Heart left ventricle (tissue), 16 donors: ENCODE measurements at places on chromosomes 2 and 18. TPM values are rescaled to one million over a fixed set of nuclear protein-coding genes. Genes with fewer than 3 reads are reported as not detected.

- no peak for DNase-seq
These were observed 95.5 kb upstream of the AGAP1 start for GRCh38 chr2:235398321-235398720.

GRCh38 chr2:26542194-26542455, 64.2 kb upstream of the OTOF start:
- DNase-seq = no peak

DNA sequence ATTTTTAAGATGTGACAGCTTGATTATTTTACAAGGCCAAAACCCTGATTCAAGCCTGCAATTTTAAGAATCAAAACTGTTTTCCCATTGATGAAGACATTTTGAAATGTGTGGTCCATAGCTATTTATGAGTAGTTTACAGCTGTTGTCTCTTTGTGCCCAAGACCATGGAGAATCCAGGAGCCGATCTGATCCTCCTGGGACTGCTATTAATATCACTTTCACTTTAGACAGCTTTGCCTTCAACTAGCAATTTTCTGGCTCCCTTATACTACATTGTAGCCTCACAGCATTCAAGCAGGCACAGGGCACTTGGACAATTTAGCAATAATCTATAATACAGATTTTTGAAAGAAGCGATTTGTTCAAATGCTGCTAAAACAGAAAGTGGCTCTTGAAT, 172.9 kb downstream of the SLC8A1 start:
- no peak for DNase-seq

DNA sequence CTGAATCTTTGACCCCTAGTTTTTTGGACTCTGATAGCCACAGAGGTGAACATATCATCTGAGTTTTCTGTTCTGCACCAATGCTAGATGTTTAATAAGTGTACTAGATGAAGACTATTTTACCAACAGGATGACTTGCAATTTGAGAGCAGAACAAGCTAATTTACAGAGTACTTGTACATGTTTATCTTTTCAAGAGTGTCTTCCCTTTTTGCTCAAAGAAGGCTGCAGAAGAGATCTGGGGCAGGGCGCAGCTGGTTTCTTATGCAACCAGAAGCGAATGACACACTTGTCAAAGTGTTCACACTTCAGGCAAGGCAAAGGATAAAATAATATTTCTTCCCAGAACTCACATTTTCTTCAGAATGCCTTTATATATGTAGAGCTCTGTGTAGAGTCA, 86.0 kb downstream of the VWA3B start:
- DNase-seq = no peak

DNA sequence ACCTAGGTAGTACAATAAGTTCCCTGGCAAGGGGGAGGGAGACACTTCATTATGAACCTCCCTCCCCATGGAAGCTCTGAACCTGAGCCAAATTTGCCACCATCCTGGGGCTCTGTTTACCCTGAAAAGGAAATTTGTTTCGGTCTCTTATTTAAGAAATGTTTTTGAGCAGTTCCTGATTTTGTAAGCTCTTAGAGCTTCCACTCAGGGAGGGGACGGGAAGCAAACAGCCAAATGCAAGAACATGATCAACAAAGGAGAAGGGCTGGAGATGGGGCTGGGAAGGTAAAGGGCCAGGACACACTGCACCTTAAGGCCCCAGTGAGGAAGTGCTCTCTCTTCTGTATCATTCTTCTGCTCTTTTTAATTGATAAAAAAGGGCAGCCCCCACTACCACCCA, 117.9 kb downstream of the NRP2 start:
- DNase-seq = no peak

DNA sequence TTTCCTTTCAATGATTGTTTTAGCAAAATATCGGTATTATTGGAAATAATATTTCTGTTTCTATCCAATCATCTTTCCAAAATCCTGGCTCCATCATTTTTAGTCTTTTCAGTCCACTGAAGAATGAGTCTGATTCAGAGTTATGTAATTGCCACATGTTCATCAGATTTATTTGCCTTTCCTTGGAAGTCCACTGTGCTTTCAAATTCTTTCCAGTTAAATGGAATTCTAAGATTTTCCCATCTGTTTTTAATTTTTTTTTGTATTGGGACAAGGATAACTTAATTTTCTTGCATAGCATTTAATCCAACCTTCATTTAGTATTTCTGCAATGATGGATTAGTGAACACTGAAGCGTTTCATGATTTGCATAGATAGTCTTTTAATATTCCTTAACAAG, 521.5 kb upstream of the NRXN1 start:
- DNase-seq = no peak

RFX8 gene
- not detected for total RNA-seq

DSG1 gene
- total RNA-seq = 5.6 TPM
